ENCODE measurements at places on chromosomes 7 and 10.

DNA sequence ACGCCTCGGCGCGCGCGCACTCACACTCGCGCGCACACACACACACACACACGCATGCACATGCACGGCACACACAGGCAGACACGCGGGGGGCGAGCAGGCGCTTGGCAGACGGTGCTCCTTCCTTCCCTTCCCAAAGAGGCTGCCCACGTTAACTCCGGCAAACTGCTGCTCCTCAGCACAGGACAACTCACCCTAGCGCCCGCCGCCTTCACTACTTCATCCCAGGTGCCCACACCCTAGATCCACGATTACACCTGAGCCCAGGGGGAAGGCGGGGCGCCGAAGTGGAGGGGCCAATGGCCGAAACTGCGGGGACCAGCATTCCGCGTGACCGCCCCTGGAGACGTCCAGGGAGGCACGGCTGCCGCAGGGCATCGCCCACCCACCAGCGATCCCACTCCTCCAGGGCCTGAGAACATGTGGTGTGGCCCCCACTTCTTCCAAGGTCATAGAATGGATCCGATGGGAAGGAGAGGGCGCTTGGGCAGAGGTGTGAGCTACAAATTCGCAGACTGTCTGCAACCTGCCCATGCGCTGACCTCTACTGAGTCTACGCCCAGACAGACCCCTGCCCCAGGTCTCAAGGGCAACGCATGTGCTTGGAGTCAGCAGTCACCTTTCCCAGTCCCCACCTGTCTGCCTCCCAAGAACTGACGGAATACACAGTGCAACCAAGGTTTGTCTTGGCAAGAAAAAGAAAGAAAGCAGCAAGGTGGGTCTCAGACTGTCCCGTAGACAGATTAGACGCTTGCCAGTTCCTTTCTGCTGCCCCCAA lies 74.6 kb downstream of the CALN1 start:
- DNase-seq = no peak

GRCh38 chr7:80172387-80172786 lies 37.8 kb downstream of the GNAI1 start:
- no peak for DNase-seq

GRCh38 chr7:66758950-66759628 lies 18.6 kb downstream of the RABGEF1 start:
- peak; percentile 85 for DNase-seq

DNA sequence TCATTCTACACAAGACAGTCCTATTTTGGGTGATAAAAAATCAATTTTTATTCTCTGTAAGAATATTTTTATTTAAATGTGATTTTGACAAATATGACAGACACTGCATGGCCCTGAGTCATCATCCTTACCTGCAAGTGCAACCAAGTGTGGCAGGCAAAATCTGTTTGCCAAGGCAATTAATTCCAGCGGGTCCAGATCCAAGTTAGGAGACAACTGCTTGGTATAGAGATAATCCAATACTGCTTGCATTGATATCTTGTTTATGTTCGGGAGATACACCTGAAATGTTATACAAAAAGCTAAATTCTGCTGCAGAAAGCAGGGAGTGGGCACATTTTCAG lies 66.2 kb downstream of the RHOBTB1 start:
- no peak for DNase-seq

GRCh38 chr7:93985101-93985500 lies 19.1 kb downstream of the BET1 start:
- no peak for DNase-seq

DNA sequence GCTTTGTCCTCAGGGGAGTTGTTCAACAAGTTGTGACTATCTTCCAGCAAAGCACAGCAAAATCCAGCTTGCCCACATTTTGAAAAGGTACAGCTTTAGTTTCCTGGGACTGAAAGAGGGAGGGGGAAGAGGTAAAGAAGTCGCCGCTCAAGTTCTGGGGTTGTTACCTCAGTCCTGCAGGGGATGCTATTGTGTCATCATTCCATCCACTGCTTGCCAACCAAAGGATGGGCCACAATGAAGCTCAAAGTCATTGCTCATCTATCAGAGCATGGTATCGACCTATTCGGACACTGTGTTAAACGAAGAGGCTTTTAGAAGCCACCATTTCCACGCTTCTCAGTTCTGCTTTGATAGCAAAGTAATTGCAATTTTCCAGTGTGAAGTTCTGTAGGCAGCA lies 34.3 kb downstream of the NPY start:
- no peak for DNase-seq

- DNase-seq = no peak
These were observed 34.8 kb downstream of the PIP4K2A start for GRCh38 chr10:22679608-22680007.

- no peak for DNase-seq
These were observed 115.4 kb downstream of the ZMIZ1 start for GRCh38 chr10:79184145-79184625.

DNA sequence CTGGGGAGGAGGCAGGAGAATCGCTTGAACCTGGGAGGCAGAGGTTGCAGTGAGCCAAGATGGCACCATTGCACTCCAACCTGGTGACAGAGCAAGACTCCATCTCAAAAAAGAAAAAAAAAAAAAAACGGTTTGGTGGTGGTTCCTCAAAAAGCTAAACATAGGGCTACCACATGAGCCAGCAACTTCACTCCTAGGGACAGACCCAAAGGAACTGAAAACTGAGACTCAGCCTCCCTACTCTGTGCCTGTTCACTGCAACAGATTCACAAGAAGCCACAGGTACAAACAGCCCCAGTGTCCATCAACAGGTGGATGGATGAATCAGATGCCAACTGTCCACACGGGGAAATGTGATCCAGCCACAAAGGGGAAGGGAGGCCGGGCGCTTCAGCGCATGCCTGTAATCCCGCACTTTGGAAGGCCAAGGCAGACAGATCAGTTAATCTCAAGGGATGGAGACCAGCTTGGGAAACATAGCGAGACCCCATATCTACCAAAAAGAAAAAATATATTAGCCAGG lies 79.1 kb upstream of the TNRC18 start:
- no peak for DNase-seq
